ENCODE measurements at places on chromosomes 4 and X.
A peak's percentile ranks its signal among the peaks of the same experiment; 100 is the strongest.

- no peak for DNase-seq
These were observed 345.7 kb upstream of the NR3C2 start for GRCh38 chr4:148787831-148788477.

- DNase-seq: no peak
These were observed 45.6 kb upstream of the GRIA3 start for GRCh38 chrX:123138473-123138872.

GRCh38 chrX:96403446-96403845 is 281.2 kb upstream of the DIAPH2 start:
- DNase-seq: no peak

- no peak for DNase-seq
These were observed 114.3 kb upstream of the HS3ST1 start for GRCh38 chr4:11542952-11543351.

- DNase-seq: no peak
These were observed 1476.8 kb downstream of the ADGRL3 start for GRCh38 chr4:62676962-62677361.

GRCh38 chr4:123830930-123831329 is 434.3 kb downstream of the SPRY1 start:
- DNase-seq: peak; percentile 34

DNA sequence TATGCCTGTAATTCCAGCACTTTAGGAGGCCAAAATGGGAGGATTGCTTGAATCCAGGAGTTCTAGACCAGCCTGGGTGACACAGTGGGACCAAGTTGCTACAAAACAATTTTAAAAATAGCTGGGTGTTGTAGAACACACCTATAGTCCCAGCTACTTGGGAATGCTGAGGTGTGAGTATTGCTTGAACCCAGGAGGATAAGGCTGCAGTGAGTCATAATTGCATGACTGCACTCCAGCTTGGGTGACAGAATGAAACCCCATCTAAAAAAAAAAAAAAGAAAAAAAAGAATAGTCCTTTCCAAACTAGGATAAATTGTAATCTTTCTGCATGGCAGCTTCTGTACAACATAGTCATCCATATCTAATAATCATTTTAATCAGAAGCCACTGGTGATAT is 270.1 kb upstream of the INTU start:
- no peak for DNase-seq

Measured in cerebellar cortex (tissue), 1 donor.